ENCODE measurements at places on chromosomes 13 and 19. TPM values are rescaled to one million over a fixed set of nuclear protein-coding genes. Genes with fewer than 3 reads are reported as not detected.

- DNase-seq = no peak
- no peaks in the 10 kb centered on the region for H3K36me3 ChIP-seq
- peaks cover 14% of the 10 kb centered on the region for H3K27me3 ChIP-seq
These were observed 209.7 kb downstream of the LACC1 start for GRCh38 chr13:44089452-44089851.

DNA sequence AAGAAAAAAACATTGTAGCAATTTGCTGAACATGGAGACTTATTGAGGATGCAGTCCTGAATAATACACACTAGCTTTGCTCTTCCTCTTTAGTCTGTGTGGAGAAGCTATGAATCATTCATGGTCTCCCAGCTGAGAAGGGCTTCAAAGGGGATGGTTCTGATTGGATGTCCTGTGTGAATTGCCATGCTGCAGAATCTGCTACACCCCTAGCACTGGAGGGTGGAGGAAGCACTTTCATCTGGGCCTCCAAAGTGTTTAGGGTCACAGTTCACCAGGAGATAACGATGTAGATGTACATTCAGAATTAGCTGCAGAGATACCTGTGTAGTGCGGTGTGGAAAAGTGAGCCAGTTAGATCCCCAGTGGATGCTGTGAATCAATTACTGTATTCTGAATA lies 321.1 kb upstream of the EDNRB start:
- no peak overlapping the region for H3K27ac ChIP-seq
- peaks cover 2% of the 10 kb centered on the region for H3K27me3 ChIP-seq
- H3K4me1 ChIP-seq = no peaks in the 10 kb centered on the region
- no peaks in the 10 kb centered on the region for H3K36me3 ChIP-seq
- DNase-seq = no peak

GRCh38 chr19:49847731-49848696 lies 2.9 kb upstream of the PTOV1 start:
- H3K4me3 ChIP-seq = no peak overlapping the region
- no peak overlapping the region for H3K27ac ChIP-seq
- no peak for DNase-seq
- no peaks in the 10 kb centered on the region for H3K27me3 ChIP-seq
- H3K4me1 ChIP-seq = peaks cover 37% of the 10 kb centered on the region

GRCh38 chr19:23385404-23385803 lies 9.9 kb downstream of the ZNF91 start:
- H3K36me3 ChIP-seq = peaks cover 90% of the 10 kb centered on the region
- no peak for DNase-seq
- peaks cover 23% of the 10 kb centered on the region for H3K4me1 ChIP-seq

GRCh38 chr13:42592915-42593900 lies 19.3 kb downstream of the TNFSF11 start:
- no peaks in the 10 kb centered on the region for H3K36me3 ChIP-seq
- no peaks in the 10 kb centered on the region for H3K4me1 ChIP-seq
- no peak for DNase-seq
- no peak overlapping the region for H3K4me3 ChIP-seq
- no peak overlapping the region for H3K27ac ChIP-seq

GRCh38 chr13:113557013-113557412 lies 27.5 kb upstream of the TFDP1 start:
- no peak for DNase-seq
- no peaks in the 10 kb centered on the region for H3K27me3 ChIP-seq
- no peak overlapping the region for H3K4me3 ChIP-seq
- H3K4me1 ChIP-seq = no peaks in the 10 kb centered on the region
- H3K36me3 ChIP-seq = peaks cover 6% of the 10 kb centered on the region

DNA sequence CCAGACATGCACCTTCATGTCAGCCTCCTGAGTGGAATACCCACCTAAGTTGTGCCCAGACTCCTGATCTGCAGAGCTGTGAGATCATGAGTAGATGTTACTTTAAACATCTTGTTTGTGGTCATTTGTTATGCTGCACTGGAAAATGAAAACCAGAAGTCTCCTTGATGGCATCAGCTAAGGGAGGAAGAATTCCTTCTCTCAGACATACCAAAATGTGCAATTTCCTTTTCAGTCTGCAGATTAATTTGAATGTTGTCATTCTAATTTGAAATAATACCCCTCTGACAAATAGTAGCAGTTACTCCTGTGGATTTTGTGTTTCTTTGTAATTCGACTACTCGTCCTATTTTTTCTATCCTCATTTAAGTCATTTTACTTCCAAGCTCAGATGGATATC lies 59.3 kb downstream of the ITGBL1 start:
- peaks cover 10% of the 10 kb centered on the region for H3K27me3 ChIP-seq
- H3K36me3 ChIP-seq = no peaks in the 10 kb centered on the region
- no peak overlapping the region for H3K27ac ChIP-seq
- DNase-seq = no peak

GRCh38 chr13:96527497-96527896 lies 437.6 kb downstream of the HS6ST3 start:
- no peak overlapping the region for H3K27ac ChIP-seq
- H3K27me3 ChIP-seq = no peaks in the 10 kb centered on the region
- H3K36me3 ChIP-seq = no peaks in the 10 kb centered on the region
- H3K4me1 ChIP-seq = no peaks in the 10 kb centered on the region
- DNase-seq = no peak

- no peaks in the 10 kb centered on the region for H3K4me1 ChIP-seq
- H3K27me3 ChIP-seq = peaks cover 7% of the 10 kb centered on the region
- no peak overlapping the region for H3K27ac ChIP-seq
- DNase-seq = no peak
- H3K4me3 ChIP-seq = no peak overlapping the region
These were observed 56.9 kb downstream of the EDNRB start for GRCh38 chr13:77861741-77862140.

DNA sequence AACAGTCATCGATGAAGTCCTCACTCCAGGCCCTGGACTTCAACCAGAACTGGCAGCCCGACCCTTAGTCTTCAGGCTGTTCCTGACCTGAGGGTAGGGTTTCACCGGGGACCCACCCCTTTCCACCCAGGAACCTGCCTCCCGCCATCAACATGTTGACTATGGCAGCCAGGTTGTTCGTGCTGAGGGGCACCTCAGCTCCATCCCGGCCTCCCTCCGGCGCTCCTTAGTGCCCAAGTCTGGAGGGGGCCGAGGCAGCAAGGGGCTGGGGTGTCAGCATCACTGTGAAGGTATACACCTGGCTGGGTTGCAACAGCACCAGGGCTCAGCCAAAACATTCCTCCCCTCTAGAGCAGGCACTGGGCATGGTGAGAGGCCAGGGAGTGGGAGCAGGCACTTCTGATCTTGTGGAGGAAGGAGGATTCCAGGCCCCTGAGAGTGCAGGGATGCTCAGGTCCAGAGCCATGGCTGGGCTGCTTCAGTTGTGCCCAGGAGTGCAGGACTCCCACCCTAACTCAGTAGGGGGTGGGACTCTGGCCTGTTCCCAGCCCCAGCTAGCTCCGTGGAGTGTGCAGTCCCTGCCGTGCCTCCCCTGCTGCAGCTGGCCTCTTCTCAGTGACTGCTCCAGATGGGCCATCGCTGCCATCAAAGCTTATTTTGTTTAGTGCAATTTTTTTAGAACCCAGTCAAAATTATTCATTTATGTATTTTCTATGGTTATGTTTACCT lies 1445.9 kb downstream of the PCDH9 start:
- H3K27me3 ChIP-seq = no peaks in the 10 kb centered on the region
- H3K27ac ChIP-seq = no peak overlapping the region
- H3K4me3 ChIP-seq = no peak overlapping the region
- no peak for DNase-seq
- H3K4me1 ChIP-seq = no peaks in the 10 kb centered on the region

GRCh38 chr13:98571955-98572662 lies 4.8 kb downstream of the STK24 start:
- peaks cover 78% of the 10 kb centered on the region for H3K4me1 ChIP-seq
- no peaks in the 10 kb centered on the region for H3K27me3 ChIP-seq
- DNase-seq = peak; percentile 52

DNA sequence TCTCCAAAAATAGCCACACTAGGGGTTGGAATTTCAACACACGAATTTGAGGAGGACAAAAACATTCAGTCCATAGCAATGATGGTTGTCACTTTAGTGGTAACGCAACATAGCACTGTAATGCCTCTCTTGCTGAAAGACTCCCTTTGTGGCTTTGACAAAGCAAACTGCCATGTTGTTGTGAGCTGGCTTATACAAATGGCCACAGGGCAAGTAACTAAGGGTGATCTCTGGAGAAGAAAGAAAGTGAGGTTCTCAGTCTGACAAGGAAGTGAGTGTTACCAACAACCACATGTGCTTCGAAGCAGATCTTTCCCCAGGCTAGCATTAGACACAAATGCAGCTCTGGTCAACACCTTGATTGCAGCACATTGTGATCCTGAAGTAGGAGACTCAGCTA lies 79.1 kb upstream of the PCDH17 start:
- no peak for DNase-seq
- H3K4me3 ChIP-seq = no peak overlapping the region
- H3K36me3 ChIP-seq = no peaks in the 10 kb centered on the region
- H3K27ac ChIP-seq = no peak overlapping the region

DNA sequence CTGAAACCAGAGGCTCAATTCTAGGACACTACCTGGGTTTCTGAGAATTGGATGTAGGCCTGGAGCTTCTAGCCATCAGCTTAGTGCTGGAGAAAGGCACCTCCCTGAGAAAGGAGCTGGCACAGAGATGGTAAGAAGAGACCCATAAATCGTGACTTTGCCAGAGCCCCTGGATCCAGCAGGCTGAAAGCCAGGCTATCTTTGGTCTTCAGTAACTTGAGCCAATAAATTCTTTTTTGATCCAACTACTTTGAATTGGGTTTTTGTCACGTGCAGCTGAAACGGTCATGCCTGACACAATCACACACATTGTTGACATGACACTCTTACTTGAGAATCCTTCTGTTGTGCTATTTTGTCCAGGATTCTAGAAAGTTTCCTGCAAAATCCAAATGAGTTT lies 103.4 kb downstream of the LHFPL6 start:
- H3K4me3 ChIP-seq = no peak overlapping the region
- H3K27ac ChIP-seq = no peak overlapping the region
- no peaks in the 10 kb centered on the region for H3K27me3 ChIP-seq
- H3K4me1 ChIP-seq = no peaks in the 10 kb centered on the region
- no peaks in the 10 kb centered on the region for H3K36me3 ChIP-seq

- no peak overlapping the region for H3K4me3 ChIP-seq
- no peak overlapping the region for H3K27ac ChIP-seq
- H3K36me3 ChIP-seq = no peaks in the 10 kb centered on the region
- no peaks in the 10 kb centered on the region for H3K4me1 ChIP-seq
These were observed 122.3 kb upstream of the GPC6 start for GRCh38 chr13:93104270-93104669.

DNA sequence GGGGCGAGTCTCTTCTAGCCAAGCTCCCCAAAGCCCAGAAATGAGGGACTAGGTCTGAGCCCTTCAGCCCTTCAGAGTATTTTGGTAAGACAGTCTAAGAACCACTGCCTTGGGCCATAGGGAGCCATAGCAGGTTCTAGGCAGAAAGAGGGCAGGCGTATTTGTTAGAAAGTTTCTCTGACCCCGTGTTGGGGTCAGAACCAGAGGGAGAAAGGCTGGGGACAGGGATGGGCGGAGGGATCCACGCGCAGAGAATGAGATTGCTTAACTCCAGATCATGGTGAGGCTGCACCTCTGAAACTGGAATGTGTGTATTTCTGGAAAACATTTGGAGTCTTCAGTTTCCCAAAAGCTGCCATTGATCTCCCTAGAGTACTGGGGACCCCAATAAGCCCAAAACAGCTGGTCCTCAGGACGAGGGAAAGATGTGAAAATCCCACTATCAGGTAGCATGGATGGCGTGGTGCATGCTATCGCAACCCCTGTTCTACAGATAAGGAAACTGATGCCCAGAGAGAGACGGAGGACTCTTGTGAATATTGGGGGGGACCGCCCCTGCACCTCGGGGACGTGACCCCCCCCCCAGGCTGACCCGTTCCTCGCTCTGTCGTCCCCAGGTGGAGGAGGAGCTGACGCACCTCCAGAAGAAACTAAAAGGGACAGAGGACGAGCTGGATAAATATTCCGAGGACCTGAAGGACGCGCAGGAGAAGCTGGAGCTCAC lies 703 bp upstream of the TPM4 start:
- DNase-seq = no peak
- peaks cover 52% of the 10 kb centered on the region for H3K4me1 ChIP-seq
- no peaks in the 10 kb centered on the region for H3K27me3 ChIP-seq
- peak overlapping the region; percentile 91 for H3K27ac ChIP-seq

- peaks cover 13% of the 10 kb centered on the region for H3K4me1 ChIP-seq
- DNase-seq = no peak
- H3K36me3 ChIP-seq = peaks cover 14% of the 10 kb centered on the region
- H3K27ac ChIP-seq = no peak overlapping the region
- no peaks in the 10 kb centered on the region for H3K27me3 ChIP-seq
These were observed 1.3 kb downstream of the ZNF607 start for GRCh38 chr19:37718304-37718703.

PSMD8 gene
- total RNA-seq = 214 TPM

GAMT gene
- total RNA-seq = 21.0 TPM

KCNJ14 gene
- total RNA-seq = 1.2 TPM

FSD1 gene
- 8.1 TPM for total RNA-seq

APOC4 gene
- total RNA-seq = not detected

DACH1 gene
- total RNA-seq = not detected

PGLYRP2 gene
- not detected for total RNA-seq

ZNF626 gene
- total RNA-seq = 12.5 TPM

PLIN5 gene
- 0.17 TPM for total RNA-seq

ZIC2 gene
- total RNA-seq = not detected

KIR2DL4 gene
- not detected for total RNA-seq

TSEN34 gene
- 16.3 TPM for total RNA-seq

ZNF415 gene
- total RNA-seq = 0.88 TPM
